ENCODE measurements at places on chromosomes 6 and 20.

DNA sequence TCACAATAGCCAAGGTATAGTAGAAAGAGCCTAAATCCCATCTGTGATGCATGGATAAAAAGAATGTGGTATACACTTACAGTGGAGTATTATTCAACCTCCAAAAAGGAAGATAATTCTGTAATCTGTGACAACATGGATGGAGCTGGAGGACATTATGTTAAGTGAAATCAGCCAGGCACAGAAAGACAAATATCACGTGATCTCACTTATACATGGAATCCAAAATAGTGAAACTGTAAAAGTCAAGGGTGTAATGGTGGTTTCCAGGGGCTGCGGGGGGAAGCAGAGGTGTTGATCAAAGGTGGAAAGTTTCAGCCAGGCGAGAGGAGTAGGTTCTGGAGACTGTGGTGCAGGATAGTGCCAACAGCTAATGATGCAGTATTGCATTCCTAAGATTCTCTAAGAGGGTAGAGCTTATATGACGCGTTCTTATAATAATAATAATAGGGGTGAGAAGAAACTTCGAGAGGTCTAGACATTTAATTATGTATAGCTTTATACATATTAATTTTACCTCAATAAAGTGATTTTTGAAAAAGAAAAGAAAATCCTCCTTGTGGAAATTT, 246.1 kb downstream of the FOXA2 start:
- DNase-seq = no peak

- DNase-seq = no peak
Measured at GRCh38 chr20:25013478-25014380, 21.2 kb upstream of the APMAP start.

DNA sequence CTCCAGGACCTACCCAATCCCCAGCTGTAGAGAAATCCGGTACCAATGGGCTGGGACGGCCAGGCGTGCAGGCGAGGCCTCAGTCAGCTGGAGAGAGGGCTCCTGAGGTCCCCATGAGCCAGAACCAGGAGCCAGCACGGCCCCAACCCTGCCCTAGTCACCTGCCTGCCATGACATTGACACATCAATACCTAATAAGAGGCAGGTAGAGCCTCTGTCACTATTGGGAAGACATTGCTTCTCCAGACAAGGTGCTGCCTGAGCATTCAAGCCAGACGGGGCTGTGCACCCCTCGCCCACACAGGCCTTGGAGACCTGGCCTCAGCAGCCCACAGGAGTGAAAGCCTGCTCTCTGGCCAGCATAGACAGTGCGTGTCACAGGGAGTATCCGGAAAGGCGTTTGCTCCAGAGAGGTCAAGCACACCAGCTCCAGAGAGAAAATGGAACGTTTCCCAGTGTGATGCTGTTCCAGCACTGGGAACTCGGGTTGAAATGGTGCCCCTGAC, 3.5 kb downstream of the DLL1 start:
- no peak for DNase-seq

- no peak for DNase-seq
Measured at GRCh38 chr20:49983848-49984408, 1.1 kb downstream of the SNAI1 start.

GRCh38 chr6:40408786-40409542, 178.2 kb downstream of the LRFN2 start:
- no peak for DNase-seq

DNA sequence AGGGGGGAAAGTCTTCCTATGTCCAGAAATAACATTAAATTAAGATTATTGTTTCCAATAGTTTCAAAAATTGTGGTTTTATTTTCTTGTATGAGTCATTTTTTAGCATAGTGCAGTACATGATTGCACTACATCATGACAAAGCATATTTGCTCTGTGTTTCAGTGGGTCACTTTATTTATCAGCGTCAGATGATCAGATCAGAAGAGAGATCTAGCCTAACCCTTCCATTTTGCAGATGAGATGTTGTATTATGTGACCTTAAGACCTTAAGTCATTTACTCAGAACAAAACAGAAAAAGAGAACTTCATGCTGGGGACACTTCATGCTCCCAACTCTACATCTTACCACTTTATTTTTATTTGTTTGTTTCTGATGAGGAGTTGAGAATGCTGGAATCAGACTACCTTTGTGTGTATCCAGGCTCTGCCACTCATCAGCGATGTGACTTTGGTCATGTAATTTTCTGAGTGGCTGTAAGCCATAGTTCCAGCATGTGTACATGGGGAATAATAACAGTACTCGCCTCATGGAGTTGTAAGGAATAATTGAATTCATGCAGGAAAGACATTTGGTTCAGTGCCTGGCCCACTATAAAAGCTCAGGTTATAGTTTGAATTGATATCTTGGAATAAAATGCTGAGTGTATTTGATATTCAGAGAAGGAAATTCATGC, 13.5 kb downstream of the EYA4 start:
- DNase-seq = no peak

DNA sequence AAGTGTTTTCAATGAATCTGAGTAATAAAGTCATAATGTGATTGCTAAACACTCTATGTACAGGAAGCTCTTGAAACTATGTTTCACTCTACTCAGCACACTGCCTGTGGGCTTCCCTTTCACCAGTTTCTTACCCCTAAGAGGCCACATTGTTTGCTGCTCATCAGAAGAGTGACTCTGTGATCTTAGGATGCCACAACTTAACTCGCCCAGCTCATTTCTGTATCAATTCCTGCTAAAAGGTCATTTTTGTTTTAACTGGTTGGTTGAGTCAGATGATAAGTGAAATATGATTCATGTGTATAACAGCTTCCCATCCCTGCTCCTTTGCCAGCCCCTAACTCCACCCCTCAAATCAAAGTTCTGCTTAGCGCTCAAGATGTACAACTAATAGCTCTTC, 9.8 kb upstream of the NDUFAF4 start:
- DNase-seq = no peak

GRCh38 chr20:57484772-57485171, 40.2 kb downstream of the CTCFL start:
- DNase-seq = no peak

GRCh38 chr20:32648761-32649650, 24.7 kb downstream of the C20orf203 start:
- no peak for DNase-seq

DNA sequence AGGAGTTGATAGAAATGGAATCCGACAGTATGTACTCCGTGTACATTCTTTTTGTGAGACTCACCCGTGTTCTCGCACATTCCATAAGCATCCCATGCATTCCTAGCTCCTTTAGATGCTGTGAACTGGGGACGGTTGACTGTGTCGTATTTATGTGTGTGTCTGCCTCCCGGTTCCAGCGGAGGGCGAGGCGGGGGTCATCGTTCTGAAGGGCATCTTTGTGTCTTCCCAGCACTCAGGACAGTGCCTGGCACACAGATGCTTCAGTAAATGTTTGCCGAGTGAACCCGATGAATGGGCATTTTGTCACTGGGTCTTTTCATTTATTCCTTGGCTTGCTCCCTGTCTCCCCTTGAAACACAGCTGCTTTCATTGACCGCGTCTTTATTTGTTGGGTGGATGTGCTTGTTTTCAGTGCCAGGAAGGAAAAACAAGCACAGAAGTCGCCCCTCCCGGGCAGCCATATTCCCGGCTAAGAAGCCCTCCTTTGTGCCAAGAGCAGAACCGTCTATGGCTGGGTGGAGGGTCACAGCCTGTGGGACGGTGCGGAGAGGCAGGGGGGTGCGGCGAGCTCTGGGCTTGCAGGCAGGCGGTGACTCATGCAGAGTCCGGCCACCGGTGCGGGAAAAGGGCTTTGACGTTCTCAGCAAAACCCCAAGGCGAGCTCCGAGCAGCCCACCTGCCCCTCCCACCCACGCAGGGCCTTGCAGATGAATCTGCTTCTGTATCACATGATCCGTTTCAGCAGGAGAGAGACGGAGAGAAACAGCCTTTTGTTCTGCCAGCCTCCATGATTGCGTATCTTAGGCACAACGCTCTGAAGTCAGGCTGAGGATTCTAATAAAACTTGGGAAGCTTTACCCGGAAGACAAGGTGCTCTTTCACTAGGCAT, 11.2 kb upstream of the PSMG4 start:
- DNase-seq = no peak

GRCh38 chr20:49811825-49812506, 662 bp upstream of the SLC9A8 start:
- no peak for DNase-seq

GRCh38 chr6:131290955-131291354, 155.7 kb downstream of the AKAP7 start:
- no peak for DNase-seq

DNA sequence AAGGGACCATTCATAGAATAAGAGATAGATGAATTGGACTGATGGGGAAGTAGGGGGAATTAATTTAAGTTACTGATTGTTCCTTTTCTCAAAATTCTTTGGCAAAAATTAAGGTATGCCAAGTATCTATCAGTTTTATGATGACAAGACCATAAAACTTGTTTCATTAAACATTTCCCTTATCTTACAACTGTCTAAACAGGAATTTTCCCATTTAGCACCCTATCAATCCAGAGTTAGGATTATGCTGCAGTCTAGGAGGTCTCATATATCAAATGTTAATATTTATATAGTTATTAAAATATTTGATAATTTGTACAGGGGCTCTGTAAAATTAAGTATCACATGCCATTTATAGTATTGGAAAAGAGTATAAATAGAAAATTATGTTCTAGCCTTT, 51.5 kb upstream of the ARID1B start:
- DNase-seq = no peak

GRCh38 chr6:158399040-158399700, 86.9 kb downstream of the TULP4 start:
- no peak for DNase-seq

- no peak for DNase-seq
Measured at GRCh38 chr6:153436351-153436750, 305.3 kb upstream of the RGS17 start.

GRCh38 chr6:155001482-155001881, 6.4 kb downstream of the TIAM2 start:
- no peak for DNase-seq

GRCh38 chr6:46606338-46606737, 46.3 kb downstream of the CYP39A1 start:
- no peak for DNase-seq

DNA sequence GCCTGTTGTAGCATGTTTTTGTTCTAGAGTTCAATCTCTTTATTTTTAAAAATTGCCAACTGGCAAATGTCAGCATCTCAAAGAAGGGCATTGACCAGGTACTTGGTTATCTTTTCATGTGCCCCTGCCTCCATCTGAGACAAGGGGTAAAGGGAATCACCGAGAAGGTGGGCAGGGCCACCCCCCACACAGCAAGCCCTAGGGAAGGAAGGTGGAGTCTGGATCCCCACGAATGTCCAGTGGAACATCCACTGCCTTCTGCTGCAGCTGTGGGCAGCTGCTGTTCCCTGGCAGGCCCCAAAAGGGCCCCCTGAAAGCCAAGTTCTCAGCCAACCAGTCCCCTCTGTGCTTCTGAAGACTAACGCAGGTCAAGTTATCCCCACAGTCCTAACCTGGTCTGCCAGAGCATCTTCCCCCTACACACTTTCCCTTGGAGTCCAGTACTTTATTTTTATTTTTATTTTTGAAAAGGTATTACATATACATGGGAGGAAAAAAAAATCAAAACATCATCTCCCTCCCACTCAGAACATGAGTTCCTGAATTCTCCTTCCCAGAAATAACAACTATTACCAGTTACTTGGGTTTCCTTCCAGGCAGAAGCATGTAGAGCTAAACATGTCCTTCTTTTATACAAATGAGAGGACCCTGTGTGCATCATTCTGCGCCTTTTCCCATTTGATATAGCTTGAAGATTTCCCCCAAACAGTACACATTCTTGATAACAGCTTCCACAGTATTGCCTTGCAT, 253.7 kb downstream of the MAFB start:
- DNase-seq = no peak

DNA sequence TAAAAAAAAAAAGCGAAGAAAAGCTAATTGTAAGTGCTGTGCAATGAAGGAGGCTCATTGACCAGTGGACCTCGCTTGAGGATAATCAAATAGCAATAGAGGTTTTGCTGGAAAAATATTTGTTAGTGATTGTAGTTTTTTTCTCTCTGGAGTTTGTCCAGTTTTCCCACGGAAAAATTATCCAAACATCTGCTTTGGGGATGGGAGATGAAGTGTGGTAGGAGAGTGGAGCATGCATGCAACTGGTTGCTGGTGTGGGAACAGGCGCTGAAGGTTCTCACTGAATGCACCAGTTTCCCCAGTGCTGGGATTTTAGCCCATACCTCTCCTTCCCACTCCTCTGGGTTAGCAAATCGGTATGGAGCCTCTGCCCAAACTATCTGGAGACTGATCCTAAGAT, 281.7 kb upstream of the TAB2 start:
- no peak for DNase-seq

DNA sequence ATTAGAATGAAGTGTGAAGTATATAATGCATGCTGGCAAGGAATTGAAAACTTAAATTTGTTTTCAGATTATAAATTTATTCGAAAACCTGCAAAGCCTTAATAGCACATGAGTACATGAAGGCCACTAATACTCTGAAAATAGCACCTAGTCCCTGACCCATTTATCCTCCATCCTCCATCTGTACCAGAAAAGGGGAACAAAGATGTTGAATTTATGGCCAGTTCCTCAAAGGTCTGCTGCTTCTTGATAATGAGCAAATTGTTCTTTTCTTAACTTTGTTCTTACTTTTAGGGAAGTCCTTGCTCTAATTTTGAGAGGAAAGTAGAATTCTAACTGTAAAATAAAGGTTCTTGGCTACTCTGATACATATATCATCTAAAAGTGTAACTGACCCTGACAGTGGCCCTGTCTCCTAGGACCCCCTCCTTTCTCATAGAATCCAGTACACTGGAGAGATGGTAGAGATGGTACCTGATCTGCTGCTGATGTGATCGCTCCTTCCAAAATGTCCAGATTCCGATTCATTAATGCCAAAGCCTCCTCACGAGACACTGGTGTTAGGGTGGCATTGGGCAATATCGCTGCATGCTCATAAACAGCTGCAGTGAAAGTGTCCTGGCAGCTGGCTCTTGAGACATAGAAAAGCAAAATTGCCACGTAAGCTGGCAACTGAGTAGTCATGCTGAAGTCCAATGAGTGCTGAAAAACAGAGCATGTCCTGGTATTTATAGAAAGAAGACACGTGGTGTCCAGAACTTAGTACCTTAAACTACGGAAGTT, at the start of gene VNN1:
Gene VNN1 (minus strand): TSS at position 704 of the 783 bp plus-strand sequence. CDS start 20 bp downstream, at position 684.
- DNase-seq = peak; percentile 66

GRCh38 chr6:87126501-87126900, 28.9 kb upstream of the ZNF292 start:
- no peak for DNase-seq

DNA sequence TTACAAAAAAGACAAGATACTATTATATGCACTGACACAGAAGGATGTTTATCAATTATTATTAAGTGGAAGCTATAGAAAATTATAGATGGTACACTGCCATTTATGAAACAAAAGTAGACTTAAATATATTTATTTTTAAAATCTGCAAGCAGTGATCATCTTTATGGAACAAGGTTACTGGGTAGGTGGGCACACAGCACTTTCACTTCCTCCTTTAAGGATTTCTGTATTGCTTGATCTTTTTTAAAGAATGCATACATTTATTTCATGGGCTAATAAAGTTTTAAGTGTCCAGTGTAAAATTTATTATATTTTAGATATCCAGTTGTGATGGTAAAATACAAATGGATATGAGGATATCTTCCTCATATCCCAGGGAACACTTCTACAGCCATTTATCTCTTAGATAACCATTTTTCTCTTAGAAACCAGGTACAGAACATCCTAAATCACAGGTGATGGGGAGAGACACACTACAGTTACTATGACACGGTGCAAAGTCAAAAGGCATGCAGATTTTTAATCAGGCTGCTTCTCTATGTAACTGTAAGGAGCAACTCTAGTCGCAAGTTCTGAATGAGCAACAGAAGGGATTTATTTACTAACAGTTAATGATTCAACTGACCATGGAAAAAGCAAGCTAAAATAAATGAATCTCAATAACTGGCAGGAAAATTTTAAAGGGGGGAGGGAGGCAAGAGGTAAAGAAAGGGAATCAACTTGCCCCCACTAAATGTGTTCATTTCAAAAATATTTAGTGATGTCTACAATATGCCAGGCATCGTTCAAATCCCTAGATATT, 2.2 kb downstream of the FBXL4 start:
- no peak for DNase-seq
